ENCODE measurements at places on chromosomes 16 and 17. TPM values are rescaled to one million over a fixed set of nuclear protein-coding genes. Genes with fewer than 3 reads are reported as not detected.

DNA sequence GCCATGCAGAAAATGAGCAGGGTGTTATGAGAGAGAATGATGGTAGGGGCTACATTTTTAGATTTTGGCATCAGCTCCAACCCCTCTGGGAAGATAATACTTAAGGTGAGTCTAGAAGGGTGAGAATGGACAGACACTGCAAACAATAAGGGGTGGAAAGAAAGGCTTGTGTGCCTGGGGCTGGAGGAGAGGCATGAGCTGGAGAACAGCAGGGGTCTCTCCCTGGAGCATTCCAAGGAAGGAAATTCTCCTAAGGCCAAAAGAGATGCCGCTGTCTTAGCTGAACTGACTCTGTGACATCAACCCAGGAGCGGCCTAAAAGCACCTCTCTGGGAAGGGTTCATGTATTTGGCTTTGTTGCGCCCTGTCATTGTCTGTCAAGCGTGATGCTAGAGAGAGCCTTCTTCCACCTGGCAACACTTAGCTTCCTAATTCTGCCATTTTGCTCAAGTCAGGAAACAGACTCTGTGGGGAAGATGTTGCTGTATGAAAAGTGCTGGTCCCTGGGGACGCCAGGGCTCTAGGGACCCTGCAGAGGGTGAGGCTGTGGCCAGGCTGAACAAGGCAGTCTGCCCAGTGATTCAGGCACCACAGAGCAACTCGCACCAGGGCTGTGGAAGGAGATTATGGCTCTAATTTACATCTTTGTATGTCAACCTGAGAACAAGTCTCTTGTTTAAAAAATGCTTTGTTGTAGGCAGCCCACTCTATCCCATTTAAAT lies 225.7 kb downstream of the CBLN1 start:
- DNase-seq = no peak

DNA sequence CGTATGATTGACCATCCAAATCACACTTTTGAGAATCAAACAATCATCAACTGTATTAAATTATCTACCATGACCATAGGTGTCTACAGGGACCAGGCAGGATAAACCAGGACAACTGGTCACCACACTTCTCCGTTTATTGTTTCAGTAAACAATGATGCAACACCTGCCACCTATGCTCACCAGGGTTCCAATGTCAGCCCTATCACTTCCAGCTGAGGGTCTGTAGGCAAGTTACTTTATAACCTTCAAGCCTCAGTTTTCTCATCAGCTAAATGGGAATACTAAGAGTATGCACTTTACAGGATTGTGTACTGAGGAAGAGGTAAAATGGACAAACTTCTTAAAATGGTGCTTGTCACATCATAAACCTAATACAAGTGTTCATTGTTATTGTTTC lies 14.9 kb downstream of the TMEM114 start:
- no peak for DNase-seq

- DNase-seq = peak; percentile 90
Measured at GRCh38 chr17:47279062-47279801, 25.6 kb downstream of the ITGB3 start.

GRCh38 chr16:4566144-4566543 lies 10.0 kb downstream of the C16orf96 start:
- no peak for DNase-seq

- no peak for DNase-seq
Measured at GRCh38 chr17:49545007-49545660, 30.5 kb upstream of the NXPH3 start.

DNA sequence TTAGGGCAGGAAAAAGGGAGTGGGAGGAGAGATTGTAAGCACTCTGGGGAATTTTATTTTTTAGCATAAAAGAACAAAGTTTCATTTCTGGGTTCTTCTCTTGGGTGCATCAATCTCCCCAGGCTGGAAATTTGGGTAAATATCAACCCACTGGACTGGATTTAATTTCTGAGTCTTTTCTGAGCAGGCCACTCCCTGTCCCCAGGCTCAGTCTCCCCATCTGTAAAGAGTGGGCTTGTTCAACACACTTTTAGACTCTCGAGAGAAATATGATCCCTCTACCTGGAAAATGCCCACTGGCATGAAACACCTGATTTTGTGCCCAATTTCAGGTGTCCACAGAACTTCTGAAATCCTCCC lies 617 bp upstream of the VTN start:
- no peak for DNase-seq

DNA sequence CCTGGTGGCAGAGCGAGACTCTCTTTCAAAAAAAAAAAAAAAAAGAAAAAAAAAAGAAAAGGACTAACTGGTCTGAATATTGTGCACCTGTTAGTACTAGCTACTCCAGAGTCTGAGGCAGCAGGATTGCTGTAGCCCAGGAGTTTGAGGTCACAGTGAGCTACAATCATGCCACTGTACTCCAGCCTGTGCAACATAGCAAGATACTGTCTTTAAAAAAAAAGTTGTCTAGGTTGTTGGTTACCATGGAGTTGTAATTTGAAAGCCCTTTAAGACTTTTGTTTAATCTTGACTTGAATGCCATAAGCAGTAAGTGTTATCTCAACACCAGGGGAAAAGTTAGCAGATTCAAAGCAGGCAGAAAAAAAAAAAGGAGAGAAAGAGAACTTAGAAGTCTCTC lies 10.9 kb upstream of the C16orf54 start:
- no peak for DNase-seq

GRCh38 chr17:21033350-21033749 lies 9.5 kb downstream of the USP22 start:
- no peak for DNase-seq

DNA sequence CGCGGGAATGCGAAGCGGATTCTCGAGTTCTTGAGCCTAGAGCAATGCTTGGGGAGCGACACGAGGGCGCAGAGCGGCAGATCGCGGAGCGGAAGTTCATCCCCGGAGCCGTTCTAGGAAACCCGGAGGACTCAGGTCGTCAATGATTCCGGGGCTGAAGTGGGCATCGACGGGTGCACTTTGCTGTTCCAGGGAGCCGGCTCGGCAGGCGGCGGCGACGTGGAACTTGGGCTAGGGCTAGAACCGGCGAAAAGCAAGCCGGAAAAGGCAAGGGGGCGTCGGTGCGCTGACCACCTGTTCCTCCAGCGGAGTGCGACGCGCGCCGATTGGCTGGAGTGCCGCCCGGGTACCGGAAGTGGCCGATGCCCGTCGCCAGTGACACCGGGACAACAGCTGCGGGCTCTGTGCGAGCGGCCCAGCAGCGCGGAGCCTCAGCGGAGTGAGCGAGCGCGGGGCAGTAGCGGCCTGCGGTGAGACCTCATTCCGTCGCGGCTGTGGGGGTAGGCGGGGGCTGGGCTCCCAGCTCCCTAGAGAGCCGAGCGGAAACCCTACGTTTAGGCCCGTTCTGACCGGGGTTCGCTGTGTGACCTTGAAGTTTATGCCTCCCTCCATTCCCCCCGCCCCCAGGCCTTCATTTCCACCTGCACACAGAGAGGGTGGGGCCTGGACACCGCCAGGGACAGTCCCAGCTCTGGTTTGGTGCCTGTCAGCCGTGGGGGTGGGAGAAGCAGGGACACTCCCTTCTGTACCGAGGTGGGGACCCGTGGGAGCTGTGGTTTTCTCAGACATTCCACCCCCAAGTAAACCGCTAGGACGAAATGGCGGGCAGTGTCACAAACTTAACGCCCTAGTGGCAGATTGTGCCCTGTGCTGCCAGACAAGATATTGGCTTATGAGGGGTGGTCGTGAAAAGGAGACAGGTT lies at the start of gene ZFP3:
ZFP3 (plus strand) TSS at position 362 of the 923 bp plus-strand sequence. CDS start 13,038 bp downstream, outside the sequence.
- peak; percentile 24 for DNase-seq

GRCh38 chr16:11325404-11326083 lies 19.7 kb upstream of the RMI2 start:
- DNase-seq = no peak

GRCh38 chr17:81683208-81683583 lies 401 bp downstream of the ARL16 start:
- no peak for DNase-seq

DNA sequence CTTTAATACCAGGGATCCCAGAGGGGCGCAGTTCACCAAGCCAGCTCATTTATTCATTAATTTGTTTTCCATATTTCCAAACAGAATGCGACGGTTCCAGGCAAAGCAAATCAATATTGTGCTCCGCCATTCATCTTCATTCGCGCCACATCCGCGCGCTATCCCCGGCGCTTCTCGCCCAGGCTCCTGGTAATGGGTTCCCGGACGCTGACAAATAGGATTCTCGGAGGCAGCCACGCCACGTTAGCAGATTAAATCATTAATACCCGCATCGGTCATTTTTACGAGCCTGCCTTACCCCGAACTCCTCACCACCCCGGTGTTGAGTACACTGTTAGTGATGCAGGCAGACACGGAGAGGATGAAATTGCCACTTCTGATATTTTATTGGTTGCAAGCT lies 26.0 kb upstream of the C16orf82 start:
- no peak for DNase-seq

DNA sequence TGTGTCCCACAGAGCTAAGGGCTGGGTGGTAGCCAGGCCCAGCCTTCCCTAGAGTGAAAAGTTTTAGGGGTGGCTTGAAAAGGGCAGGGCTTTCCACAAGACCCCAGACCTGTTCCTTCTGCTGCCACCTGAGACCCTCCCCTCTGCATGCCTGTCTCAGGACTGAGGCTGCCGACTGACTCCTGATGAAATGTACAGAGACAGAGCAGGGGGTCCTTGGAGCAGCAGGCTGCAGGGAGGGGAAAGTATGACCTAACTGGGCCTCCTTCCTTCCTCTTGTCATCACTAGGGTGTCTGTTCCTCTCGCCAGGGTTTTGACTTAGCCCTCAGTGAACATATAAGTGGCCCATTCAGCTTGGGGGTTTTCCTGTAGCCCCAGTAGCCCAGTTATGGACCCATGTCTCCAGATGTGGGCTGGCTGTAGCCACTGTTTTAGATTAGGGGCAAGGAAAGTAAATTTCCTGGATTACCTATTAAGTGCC lies 14.9 kb upstream of the NFATC3 start:
- no peak for DNase-seq

DNA sequence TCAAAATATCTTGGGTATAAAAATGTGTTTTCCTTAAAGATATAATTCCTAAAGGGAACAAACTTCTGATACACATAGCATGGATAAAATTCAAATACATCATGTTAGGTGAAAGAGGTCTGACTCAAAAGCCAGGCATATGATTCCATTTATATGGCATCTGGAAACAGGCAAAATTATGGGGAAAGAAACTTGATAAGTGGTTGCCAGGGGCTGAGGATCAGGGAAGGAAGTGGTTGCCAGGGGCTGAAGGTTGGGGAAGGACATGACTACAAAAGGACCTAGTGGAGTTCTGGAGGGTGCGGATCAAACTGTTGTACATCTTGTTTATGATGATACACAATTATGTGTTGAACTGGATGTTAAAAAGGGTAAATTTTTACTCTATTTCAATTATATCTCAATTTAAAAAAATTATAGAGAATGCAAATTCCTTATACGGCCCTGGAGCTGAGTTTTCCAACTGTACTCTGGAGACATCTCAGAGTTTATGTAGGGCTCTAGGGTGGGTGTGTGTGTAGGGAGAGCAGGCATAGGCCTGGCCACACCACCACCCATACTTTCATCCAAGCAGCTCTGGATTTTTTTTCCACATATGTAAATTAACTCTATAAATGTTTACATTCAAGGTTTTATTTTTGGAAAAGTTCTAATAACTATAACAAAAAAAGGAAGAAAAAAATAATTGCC lies 55.0 kb downstream of the AMFR start:
- DNase-seq = no peak

GRCh38 chr17:47703671-47704070 lies 9.7 kb downstream of the TBKBP1 start:
- no peak for DNase-seq

GRCh38 chr16:54093281-54093680 lies 193.3 kb downstream of the IRX3 start:
- DNase-seq = no peak

DNA sequence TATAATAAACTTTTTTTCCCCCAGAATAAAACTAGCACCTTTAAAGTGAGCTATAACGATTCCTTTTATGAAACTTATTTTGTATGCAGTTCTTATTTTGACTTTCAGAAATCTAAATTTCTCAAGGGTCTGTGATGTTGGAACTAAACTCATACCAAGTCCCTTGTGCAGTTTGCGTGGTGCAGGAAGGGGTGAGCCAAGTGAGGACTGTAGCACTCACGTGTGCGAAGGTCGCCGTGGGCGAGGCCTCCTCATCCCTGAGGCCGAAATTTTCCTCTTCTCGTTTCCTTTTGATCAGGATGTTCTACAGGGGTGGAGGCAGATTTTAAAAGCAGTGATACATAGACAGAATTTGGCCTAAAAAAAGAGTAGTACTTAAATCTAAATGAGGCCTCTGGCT lies 73.7 kb downstream of the RPTOR start:
- DNase-seq = no peak

- DNase-seq = no peak
Measured at GRCh38 chr16:72937916-72938794, 109.8 kb downstream of the ZFHX3 start.

- no peak for DNase-seq
Measured at GRCh38 chr17:75350706-75351105, 54.8 kb downstream of the GRB2 start.

- DNase-seq = no peak
Measured at GRCh38 chr17:27491713-27492190, 35.5 kb downstream of the KSR1 start.

GRCh38 chr16:11212798-11213196 lies 43.2 kb downstream of the SOCS1 start:
- no peak for DNase-seq

- DNase-seq = no peak
Measured at GRCh38 chr17:3528880-3529511, 28.6 kb downstream of the TRPV3 start.

DNA sequence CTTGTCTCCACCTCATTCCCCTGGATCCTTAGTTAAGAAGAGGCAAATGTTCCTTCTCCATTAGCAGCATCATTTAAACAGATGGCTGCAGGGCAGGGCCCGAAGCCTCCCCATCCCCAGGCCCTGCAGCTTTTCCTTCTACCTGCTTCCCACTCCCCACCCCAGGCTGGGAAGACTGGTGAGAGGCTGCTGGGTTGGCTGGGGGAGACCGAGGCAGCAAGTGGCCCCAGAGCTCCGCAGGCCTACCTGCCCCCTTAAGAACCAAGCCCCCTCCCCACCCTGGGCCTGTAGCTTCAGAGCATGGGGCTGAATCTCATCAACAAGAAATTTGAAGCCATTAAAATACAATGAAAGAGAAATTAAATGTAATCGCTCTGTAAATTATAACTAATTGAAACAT lies 22.1 kb upstream of the RPL38 start:
- no peak for DNase-seq

GRCh38 chr16:2002406-2003230 lies 7.0 kb downstream of the ZNF598 start:
- no peak for DNase-seq

The NEUROD2 gene
- not detected for polyA plus RNA-seq

The ETV4 gene
- polyA plus RNA-seq = 6.7 TPM

The KRT20 gene
- not detected for polyA plus RNA-seq

The CEP295NL gene
- 0.19 TPM for polyA plus RNA-seq

The VMP1 gene
- 196 TPM for polyA plus RNA-seq

The KRTAP9-8 gene
- not detected for polyA plus RNA-seq

The GEMIN4 gene
- 9.3 TPM for polyA plus RNA-seq

The SRR gene
- polyA plus RNA-seq = 22.7 TPM

The MT1A gene
- polyA plus RNA-seq = 0.66 TPM

The GINS2 gene
- polyA plus RNA-seq = 5.1 TPM

The PIRT gene
- not detected for polyA plus RNA-seq

The SCNN1B gene
- not detected for polyA plus RNA-seq

The CCDC200 gene
- polyA plus RNA-seq = not detected

All from AG04450 (cell line).